ENCODE measurements at places on chromosomes 6 and 20. TPM values are rescaled to one million over a fixed set of nuclear protein-coding genes. Genes with fewer than 3 reads are reported as not detected.

DNA sequence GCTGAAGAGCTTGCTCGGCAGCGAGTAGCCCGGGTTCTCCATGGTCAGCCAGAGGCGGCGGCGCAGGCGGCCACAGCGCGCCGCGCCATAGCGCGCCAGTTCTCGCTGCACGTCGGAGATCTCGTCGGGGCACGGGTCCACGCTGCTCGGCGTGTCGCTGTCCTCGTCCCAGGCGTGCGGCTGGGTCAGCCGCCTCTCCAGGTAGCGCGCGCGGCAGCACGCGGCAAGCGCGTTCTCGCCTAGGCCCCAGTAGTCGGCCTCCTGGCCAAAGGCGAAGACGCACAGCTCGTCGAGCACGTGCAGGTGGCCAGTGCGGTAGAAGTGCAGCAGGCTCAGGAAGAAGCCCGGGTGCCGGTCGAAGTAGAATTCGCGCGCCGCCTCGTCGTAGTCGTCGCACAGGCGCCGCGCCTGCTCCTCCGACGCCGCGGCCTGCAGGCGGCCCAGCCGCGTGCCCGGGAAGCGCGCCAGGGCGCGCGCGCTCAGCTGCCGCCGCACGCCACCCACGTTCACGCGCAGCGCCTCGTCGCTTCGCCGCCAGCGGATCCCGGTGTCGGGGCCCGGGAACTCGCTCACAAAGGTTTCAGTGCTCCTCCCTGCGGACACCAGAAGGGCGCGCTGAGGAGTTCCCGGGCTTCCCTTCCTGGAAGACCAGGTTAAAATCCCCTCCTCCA is 2.7 kb downstream of the KCNS1 start:
- H3K27ac ChIP-seq, result no peak overlapping the region
- H3K27me3 ChIP-seq, result no peaks in the 10 kb centered on the region
- DNase-seq, result no peak
- no peaks in the 10 kb centered on the region for H3K36me3 ChIP-seq

DNA sequence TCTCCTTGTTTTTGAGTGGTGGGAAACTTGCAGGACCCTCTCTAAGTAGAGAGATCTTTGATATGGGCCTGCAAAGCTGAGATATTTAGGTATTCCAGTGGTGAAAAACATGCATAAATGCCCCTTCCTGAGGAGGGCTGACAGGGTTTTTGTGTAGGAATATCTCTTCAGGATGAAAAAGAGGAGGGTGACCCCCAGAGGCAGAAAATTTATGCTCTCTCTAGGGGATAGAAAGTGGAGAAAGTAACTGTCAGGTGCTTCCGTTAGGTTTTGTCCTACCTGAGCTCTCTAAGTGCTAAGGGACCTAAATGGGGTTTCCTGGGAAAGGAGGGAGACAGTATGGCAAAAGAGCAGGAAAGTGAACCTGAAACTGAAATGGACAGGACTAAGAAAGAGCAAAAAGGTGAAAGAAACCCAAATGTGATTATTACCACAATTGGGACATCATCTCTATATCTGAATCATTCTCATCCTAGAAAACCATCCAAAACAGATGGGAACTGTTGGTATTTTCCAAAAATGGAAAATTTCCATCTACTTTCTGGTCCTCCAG is 2.0 kb downstream of the COL19A1 start:
- peaks cover 9% of the 10 kb centered on the region for H3K4me1 ChIP-seq
- H3K4me3 ChIP-seq, result no peak overlapping the region
- no peaks in the 10 kb centered on the region for H3K36me3 ChIP-seq
- no peak overlapping the region for H3K27ac ChIP-seq
- DNase-seq, result no peak

- H3K4me1 ChIP-seq, result no peaks in the 10 kb centered on the region
- H3K27me3 ChIP-seq, result no peaks in the 10 kb centered on the region
- no peak for DNase-seq
These were observed 133.2 kb downstream of the OPN5 start for GRCh38 chr6:47915017-47915416.

GRCh38 chr6:137217801-137218472 is 1.2 kb downstream of the IFNGR1 start:
- peaks cover 28% of the 10 kb centered on the region for H3K4me1 ChIP-seq
- H3K36me3 ChIP-seq, result no peaks in the 10 kb centered on the region
- DNase-seq, result peak; percentile 6
- peak overlapping the region; percentile 99 for H3K4me3 ChIP-seq
- no peaks in the 10 kb centered on the region for H3K27me3 ChIP-seq

DNA sequence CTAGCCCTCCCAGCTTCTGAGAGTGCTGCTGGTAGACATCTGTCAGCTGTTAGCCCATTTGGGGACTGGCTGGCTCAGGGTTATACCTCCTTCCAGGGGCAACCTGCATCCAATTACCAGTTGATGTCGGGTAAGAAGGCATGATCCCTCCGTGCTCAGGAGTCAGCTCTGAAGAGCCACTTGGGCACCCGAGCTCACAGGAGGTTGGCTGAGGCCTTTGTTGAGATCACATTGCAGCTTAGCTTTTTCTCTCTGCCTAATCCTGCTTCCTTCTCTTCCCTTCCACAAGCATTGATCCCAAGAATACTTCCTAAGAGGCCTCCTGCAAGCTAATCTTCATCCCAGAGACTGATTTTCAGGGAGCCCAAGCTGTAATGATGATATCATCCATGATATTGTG is 35.5 kb downstream of the SCP2D1 start:
- H3K4me3 ChIP-seq, result no peak overlapping the region
- H3K4me1 ChIP-seq, result no peaks in the 10 kb centered on the region
- H3K36me3 ChIP-seq, result no peaks in the 10 kb centered on the region
- H3K27ac ChIP-seq, result no peak overlapping the region
- H3K27me3 ChIP-seq, result peaks cover 68% of the 10 kb centered on the region

GRCh38 chr6:143961066-143961465 is 47.0 kb downstream of the PLAGL1 start:
- H3K36me3 ChIP-seq, result peaks cover under 1% of the 10 kb centered on the region
- no peaks in the 10 kb centered on the region for H3K4me1 ChIP-seq
- no peaks in the 10 kb centered on the region for H3K27me3 ChIP-seq
- no peak for DNase-seq

DNA sequence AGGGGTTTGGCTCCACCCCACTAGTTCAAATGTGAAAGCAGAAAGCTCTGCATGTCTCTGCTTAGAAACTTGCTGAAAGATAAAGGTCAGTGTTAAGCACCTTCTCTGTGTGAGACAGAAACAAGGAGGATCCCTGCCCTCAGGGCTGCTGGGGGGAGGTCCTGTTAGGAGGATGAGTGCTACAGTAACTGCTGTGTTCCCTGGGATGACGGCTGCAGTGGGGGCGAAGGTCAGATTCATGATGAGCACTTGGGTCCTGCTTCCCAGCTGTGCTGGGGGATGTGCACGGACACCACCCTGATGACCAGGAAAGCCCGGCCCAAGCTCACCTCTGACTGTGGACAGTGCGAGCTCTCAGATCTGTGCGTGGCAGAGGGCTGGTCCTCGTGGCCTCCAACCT is 252.6 kb downstream of the DLL1 start:
- H3K27ac ChIP-seq, result no peak overlapping the region
- H3K36me3 ChIP-seq, result no peaks in the 10 kb centered on the region
- no peak for DNase-seq
- no peaks in the 10 kb centered on the region for H3K27me3 ChIP-seq
- no peaks in the 10 kb centered on the region for H3K4me1 ChIP-seq

CST9 gene
- total RNA-seq, result not detected

PRKN gene
- not detected for total RNA-seq

All from PC-3 (cell line).